ENCODE measurements at places on chromosomes 2 and 18.

GRCh38 chr2:60383401-60384143, 169.9 kb downstream of the BCL11A start:
- no peak for DNase-seq

GRCh38 chr2:9178904-9179571, 27.6 kb upstream of the ASAP2 start:
- DNase-seq, result no peak

GRCh38 chr18:8493141-8493540, 116.1 kb upstream of the RAB12 start:
- no peak for DNase-seq

DNA sequence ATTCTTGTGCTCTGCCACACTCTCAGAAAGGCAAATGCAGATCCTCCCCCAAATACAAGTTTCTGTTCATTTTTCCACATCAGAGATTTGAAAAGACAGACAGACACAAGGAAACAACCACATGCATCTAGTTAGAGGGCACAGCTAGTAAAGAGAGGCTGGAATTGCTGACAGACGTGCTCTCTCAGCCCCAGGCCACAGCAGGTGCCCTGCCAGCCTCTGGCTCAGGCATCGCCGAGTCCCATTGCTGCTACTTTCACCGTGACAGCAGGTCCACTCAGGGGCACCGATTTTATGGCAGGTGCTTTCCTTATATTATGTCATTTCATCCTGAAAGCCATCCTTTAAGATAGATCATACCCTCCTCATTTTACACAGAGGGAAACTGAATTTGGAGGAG, 507.5 kb downstream of the EIPR1 start:
- DNase-seq, result no peak

DNA sequence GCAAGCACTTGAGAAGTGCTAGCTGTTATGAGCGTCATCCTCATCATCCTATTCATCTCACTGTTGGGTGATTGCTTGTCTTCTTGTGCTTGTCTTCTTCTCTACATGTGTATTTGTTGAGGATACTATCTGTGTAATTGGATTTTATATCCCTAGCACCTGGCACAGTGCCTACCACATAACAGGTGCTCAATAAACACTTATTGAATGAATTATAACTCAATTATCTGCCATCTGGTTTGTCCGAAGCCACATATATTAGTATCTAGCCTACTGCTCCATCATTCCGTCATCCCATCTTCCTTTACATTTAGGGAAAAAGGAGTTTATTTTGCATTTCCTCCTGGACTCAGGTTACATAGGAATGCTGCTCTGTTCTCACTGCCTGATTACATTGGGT, 330.4 kb upstream of the ETAA1 start:
- DNase-seq, result no peak

DNA sequence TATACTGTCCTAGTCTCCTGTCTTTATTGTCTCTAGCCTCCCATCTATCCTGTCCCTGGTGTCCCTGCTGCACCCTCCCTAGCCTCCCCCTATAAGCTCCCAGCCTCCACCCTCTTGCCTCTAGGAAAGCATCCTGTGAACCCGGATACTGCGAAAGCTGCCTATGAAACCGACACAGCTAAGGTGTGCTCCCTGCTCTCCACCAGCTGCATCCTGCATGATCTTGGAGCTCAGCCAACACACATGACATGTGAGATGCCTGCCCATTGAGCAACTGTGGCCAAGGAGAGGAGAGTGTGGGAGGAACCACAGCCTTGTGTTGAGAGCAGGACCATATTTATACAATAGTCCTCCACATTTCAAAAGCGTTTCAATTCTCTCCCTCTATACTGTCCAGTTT, 187.1 kb downstream of the ZBTB7C start:
- DNase-seq, result peak; percentile 9

Measured in NCI-H1930 (cell line).